ENCODE measurements at places on chromosomes 16 and 17.

DNA sequence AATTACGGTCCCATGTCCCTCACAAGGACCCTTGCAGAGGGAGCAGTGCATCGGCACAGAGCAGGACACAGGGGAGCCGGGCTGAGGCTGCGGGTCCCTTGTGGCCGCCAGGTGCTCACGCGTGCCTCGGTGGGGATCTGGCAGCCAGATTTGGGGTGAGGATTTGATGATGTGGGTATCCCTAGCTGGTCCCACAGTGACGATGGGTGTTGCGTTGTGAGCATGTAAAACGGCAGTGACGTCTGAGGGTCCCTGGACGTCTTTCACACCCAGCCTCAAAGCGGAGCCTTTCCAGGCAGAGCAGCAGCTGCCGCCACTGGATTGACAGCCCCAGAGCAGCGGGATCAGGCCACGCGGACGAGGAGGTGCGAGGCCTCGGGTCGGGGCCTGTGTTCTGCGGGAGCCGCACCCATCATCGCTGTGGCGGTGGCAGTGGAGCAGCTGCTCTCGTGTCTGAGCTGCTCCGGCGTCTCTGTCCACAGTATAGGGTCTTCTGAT, 54.6 kb downstream of the WDR45B start:
- DNase-seq: no peak

GRCh38 chr17:57211543-57211942, 44.8 kb upstream of the MSI2 start:
- no peak for DNase-seq

DNA sequence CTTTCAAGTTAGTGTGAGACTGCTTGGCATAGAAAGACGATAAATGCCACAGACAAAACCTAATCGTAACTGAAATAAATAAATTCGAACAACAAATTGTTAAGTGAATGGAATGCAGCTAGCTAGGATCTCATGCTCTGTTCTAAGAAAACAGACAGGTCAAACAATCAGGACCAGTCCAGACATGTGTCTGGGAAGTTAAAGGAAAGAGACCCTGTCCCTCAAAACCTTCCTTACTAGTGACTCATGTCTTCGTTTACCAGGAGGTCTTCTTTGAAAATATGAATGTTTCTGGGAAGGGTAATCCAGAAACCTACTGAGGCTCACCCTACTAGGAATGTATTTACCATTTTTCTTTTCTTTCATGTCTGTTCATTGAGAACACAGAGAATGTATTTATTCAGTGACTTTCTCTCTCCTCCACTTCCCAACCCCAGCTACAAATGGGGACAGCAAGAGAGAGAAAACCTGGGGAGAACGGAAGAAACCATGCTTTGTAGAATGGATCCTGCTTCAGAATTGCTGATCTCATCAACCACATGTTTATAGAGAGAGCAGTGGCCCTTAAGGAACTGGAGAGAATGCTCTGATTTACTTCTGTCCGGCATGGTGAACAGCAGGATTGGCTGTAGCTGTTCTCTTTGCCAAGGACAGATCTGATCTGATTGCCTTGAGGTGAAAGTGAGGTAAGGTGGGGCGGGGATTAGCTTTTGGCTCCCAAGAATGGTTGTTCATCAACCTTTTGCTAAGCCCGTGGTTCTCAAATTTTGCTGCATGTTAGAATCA, 39.4 kb upstream of the DHX8 start:
- DNase-seq: no peak

DNA sequence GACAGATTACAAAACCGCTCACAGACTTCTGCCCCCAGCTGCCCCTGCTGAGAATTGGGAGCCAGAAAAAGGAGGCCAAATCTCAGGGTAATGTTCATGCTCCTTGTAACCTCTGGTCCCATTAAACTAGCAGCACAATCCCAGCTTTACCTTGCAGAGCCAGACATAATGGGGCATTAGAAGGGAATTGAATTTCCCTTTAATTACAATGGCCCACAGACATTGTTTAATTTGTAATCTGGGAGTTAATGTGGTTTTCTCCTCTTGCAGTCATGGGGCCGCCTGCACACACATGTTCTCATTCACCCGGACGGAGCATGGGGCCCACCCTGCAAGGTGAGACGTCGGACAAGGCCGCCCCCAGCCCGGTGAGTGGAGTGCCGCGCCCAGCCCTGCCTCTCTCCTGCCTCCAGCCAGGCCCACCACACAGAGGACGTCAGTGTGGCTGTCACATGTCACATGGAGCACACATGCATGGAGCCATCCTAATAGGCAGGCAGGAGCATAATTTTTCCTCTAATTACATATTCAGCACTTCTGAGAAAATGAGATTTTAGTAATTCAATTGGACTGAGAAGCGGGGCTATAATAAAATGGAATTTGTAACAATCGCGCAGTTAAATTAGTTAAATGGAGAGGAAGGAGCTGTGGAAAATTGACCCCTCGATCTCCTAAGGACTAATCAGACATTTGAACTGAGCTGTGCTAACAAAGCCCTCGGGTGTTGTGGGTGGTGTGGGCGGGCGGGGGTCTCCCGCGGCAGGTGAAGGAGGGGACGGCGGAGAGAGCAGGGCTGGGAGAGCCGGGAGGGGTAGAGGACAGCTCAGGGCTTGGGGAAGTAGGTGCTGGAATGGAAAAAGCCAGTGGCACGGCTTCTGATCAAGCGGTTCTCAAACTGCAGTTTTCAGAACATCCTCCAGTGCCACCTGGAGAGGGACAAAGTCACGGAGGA, 87.7 kb downstream of the ENGASE start:
- no peak for DNase-seq

GRCh38 chr16:50652836-50653425, 28.2 kb downstream of the SNX20 start:
- no peak for DNase-seq

GRCh38 chr17:39800540-39800939, 62.8 kb downstream of the GRB7 start:
- peak; percentile 37 for DNase-seq

GRCh38 chr17:18102640-18103039, 5.9 kb upstream of the MYO15A start:
- DNase-seq: no peak

GRCh38 chr17:40582328-40582901, 17.1 kb upstream of the CCR7 start:
- no peak for DNase-seq

DNA sequence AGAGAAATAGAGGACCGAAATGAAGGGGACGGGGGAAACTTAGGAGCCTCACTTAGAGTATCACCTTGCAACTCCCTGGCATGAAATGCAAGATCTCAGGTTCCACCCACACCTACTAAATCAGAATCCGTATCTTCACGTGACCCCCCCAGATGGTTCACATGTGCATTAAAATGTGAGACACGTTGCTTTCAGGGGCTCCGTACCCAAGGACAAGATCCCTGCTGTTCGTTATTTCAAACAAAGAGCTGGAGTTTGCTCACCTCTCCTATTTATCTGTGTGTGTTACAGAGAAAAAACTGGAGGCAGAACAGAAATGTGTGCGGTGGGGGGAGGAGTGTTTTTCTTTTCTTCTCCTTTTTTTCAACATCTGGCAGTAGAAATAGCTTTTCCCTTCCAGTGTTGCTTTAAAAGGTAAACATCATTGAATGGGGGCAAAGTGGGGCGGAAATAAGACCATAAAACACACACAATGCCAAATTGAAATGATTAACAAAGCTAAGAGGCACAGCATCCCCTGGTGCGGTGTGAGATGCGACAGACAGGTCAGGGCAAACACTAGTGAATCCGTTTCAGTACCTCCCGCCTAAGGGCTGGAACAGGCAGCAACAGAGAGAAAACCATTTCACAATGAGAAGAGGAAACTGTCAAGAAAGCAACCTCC, 145.4 kb downstream of the SOX9 start:
- DNase-seq: no peak

DNA sequence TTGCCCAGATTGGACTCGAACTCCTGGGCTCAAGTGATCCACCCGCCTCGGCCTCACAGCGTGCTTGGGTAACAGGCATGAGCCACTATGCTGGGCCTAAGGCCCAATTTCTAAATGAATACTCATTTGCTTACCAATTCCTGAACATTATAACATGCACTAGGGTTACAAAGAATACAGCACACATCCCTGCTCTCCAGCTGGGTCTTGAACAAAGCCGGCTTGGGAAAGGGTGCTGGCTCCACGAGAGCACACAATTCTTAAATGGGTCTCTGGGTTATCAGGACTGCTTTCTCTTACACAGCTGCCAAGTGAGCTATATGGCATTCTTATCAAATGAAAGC, 58.3 kb downstream of the HIC1 start:
- DNase-seq: no peak

GRCh38 chr17:17424552-17424951, 52.2 kb upstream of the MED9 start:
- no peak for DNase-seq

DNA sequence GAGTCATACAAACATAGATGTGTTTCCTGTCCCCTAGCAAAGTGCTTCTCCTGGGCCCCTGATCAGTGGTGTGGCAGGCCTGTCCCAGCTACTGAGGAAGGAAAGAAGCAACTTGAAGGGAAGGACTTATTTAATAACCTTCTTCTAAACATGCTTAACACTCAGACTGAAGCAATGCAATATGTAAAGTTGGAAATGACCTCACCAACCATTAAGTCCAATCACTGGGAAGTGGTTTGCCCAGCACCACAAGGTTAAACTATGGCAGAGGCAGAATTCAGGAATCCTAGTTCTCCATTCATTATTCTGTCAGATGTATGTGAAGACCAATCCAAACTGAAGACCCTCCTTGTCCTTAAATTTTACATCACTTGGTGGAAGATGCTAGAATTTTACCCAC, 39.1 kb downstream of the CENPV start:
- DNase-seq: no peak

DNA sequence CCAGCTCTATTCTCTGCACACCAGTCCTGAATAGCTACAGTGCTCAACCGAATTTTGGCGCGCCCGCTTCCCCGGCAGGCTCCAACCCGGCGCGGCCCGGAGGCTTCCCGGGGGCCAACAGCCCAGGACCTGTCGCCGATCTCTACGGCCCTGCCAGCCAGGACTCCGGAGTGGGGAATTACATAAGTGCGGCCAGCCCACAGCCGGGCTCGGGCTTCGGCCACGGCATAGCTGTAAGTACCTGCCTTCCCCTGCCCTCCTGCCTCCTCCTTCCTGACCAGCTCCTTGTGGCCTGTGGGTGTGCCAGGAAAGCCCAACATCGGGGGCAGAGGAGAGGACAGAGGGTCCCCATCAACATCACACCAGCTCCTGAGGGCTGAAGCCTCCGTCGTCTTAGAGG, 70.2 kb downstream of the CCDC182 start:
- no peak for DNase-seq

GRCh38 chr17:30950669-30951399, 20.0 kb upstream of the RNF135 start:
- DNase-seq: no peak

- DNase-seq: no peak
Observed at GRCh38 chr16:66308096-66308495, 58.4 kb upstream of the CDH5 start.

DNA sequence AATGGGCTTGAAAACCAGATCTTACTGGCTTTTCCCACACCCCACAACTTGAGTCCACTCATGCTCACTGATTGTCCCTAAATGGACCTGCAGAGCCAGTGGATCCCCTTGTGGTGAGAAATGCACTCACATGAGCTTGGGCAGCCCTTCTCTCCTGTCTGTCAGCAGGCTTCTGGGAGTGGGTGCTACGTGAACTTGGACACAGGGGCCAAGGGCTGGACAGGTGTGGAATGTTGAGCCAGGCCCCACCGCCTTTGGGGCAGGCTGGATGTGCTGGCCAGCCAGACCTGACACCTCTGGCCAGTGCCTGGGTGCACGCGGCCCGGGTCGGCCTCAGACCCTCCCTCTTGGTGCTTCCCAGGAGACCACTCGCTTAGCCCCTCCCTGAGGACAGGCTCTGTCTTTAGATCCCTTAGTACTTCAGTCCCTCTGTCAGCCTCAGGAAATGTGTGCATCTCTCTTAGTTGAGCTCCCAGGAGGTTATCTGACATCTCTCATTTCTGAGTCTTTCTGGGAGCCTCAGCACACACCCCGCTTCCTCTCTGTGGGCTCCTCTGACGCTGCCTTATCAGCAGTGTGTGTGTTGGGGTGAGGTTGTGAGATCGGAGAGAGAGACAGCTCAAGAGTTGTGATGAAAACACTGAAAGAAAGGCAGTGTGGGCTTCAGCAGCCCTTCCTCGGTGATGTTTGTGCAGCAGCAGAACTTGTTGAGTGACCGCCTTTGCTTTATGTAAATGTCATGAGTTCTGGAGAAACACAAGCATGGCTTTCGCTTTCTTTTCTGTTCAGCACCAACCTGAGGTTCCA, 117.0 kb downstream of the RAB11FIP4 start:
- peak; percentile 65 for DNase-seq

DNA sequence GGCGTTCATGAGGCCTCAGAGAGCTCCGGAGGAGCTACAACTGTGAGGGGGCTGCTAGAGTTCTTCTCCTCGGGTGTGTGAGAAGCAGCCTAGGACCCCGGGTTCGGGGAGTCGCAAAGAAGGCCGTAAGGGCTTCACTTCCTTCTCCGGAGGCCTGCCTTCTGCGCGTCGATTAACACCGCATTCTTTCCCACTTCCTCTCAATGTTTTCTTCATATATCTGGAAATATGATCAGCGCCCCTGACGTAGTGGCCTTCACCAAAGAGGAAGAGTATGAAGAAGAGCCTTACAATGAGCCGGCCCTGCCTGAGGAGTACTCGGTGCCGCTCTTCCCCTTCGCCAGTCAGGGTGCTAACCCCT, 449 bp downstream of the SMCR8 start:
- DNase-seq: no peak

GRCh38 chr17:41223821-41224220, 2.6 kb upstream of the KRTAP9-2 start:
- no peak for DNase-seq

DNA sequence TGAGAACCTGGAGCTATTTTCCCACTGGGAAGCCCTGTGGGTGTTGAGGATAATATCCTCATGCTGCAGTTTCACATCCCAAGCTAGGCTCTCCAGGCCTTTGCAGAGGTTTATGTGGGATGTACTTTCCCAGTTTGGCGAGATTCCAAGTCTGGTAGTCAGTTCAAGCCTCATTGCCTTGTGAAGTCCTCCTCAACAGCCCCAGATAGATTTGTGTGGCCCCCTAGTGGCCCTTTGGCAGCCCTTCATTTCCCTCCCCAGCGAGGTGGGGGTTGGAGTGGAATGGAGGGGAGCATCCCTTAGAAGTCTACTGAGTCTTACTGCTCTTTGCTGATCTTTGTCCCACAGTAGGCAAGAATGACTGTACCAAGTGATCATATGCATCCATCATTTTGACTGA, 137.9 kb downstream of the CDH11 start:
- no peak for DNase-seq

DNA sequence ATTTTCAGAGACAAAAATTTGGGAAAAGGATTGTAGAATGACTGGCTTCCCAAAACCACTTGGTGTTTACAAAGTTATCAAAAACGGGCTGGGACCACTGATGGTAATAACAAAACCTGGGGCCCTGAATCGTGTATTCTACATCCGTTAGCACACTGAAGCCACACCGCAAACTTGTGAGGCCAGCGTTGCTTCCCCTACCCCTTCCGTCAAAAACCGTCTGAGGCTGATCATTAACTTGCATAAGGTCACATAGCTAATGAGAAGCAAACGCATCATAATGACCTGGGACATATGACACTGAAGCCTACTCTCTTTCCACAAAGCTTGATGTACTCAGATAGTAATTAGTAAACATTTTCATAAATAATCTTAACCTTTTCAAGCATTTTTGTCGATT, 704.3 kb downstream of the MAF start:
- DNase-seq: peak; percentile 41

- peak; percentile 76 for DNase-seq
Observed at GRCh38 chr17:43900183-43900857, 7.0 kb downstream of the MPP2 start.
